Left ventricle myocardium superior (tissue), 1 donor: ENCODE measurements at places on chromosomes 16 and 17. TPM values are rescaled to one million over a fixed set of nuclear protein-coding genes. Genes with fewer than 3 reads are reported as not detected.
A peak's percentile ranks its signal among the peaks of the same experiment; 100 is the strongest.

TEKT3 gene
- 0.40 TPM for total RNA-seq

DNA sequence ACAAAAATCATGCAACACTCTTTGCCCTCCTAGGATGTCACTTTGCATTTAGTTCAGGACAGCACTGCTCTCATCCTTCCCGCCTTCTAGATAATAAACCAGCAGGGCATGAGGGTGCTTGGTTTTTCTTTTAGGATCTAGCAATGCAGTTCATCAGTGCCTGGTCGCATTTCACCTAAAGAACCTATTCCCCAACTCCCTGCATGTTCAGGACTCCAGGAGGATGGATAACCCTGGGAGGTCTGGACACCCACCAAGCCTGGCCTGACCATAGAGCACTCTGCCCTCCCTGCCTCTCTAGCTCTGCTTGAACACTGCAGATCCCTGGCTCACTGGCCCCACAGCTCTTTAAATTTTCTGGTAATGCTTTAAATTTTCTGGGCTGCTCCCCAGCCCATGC, 2.6 kb downstream of the SLFN12 start:
- DNase-seq, result no peak

KRTAP9-2 gene
- not detected for total RNA-seq

DHRS13 gene
- total RNA-seq, result 3.8 TPM

DNA sequence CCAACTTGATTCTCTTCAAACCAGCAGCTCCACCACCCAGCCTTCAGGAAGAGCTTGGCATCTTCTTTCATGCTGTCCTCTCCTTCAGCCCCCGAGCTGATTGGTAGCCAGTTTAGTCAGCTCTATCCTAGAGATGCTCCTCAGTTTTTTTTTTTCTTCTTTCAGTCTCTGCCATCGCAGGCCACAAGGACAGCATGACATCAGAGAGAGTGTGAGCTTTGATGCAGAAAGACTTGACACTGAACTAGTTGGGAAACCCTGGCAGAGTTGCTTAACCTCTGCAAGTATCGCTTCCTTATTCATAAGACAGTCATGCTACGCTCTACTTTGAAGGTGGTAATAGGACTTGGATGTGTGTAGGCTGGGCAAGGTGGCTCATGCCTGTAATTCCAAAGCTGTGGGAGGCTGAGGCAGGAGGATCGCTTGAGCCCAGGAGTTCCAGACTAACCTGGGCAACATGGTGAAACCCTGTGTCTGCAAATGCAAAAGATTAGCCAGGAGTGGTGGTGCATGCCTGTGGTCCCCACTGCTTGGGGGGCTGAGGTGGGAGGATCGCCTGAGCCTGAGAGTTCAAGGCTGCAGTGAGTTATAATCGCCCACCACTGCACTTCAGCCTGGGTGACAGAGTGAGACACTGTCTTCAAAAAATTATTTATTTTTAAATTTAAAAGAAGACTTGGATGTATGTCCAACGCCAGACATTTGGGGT, 2.6 kb downstream of the CD300LB start:
- DNase-seq, result no peak

- DNase-seq, result no peak
Observed at GRCh38 chr17:56305007-56305406, 151.7 kb downstream of the ANKFN1 start.

- no peak for DNase-seq
Observed at GRCh38 chr16:50316102-50316847, 49.9 kb downstream of the ADCY7 start.

SMG6 gene
- total RNA-seq, result 18.2 TPM

DNA sequence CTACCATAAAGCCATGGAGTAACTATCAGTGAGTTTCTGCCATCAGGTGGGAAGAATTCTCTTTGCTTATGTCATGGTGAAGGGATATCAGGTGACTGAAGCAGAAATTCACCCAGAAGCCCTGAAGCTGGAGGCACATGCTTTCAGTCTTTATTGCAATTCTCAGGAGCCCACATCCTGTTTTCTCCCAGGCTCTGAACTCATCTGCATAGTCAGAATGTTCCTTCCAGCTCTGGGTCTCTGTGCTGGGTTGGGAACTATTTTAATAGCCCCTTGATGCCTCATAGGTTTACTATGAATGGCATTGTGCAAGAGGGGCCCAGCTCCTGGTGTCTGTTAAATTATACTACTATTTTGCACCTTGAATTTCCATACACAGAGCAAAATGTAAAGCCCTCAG, 198.4 kb upstream of the SOX9 start:
- no peak for DNase-seq

- no peak for DNase-seq
Observed at GRCh38 chr17:57676543-57676942, 68.6 kb downstream of the CCDC182 start.

- no peak for DNase-seq
Observed at GRCh38 chr16:30722443-30722842, 23.5 kb downstream of the SRCAP start.

DNA sequence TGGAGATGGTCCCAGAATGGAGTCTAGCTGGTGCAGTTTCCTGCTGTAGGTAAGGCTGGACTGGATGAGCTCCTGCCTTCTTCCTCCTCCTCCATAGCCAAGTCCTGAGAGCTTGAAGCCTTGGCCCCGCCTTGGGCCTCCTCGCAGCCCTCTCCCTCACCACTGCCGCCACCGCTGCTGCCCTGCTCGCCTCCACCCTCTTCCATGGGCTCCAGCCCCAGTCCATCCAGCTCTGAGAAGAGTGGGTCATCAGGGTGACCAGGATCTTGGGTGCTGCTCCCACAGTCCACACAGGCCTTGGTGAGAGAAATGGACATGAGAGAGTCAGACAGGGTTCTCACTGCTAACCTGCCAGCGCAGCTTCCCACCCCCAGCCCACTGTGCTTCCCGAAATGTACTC, 11.2 kb downstream of the PER1 start:
- DNase-seq, result no peak

GRCh38 chr16:17989255-17989654, 347.3 kb downstream of the NPIPA8 start:
- no peak for DNase-seq

DNA sequence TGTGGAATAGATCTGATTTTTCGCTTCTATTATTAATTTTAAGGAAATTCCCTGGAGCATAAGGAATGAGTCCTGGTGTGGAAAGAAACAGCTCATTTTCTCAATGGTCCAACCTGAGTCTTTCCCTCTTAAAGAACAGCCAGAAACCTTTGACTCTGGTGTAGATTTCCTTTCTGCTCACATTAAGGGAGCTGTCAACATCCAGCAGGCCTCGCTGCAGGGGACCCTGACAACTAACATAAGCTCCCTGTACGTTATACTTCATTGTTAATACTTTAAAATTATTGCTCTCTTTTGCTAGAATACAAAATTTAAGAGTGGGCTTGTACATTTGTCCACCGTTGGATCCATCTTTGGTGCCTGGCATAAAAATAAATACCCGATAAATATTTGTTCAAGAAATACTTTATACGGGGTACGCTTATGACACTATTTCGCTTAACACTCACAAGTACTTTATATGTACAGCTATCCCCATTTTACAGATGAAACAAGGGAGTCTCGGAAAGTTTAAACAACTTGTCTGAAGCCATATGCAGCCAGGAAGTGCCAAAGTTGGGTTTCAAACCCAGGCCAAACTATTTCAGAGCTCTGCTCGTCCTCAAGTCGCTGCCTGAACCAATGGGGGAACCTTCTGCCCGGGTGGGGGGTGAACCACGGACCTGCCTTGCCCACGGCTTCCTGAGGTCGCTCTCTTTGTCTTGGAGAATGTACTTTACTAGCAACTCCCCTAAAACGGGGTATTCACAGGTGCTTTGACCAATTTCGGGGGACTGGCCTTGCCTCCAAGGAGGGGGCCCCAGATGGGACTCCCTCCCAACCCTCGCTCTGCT, 611 bp downstream of the SMARCE1 start:
- DNase-seq, result no peak

- no peak for DNase-seq
Observed at GRCh38 chr17:56178203-56178602, 24.9 kb downstream of the ANKFN1 start.

- no peak for DNase-seq
Observed at GRCh38 chr16:22844416-22844815, 30.5 kb downstream of the HS3ST2 start.

RANBP10 gene
- 11.8 TPM for total RNA-seq

- peak; percentile 61 for DNase-seq
Observed at GRCh38 chr16:81443688-81444447, 740 bp upstream of the CMIP start.

DNA sequence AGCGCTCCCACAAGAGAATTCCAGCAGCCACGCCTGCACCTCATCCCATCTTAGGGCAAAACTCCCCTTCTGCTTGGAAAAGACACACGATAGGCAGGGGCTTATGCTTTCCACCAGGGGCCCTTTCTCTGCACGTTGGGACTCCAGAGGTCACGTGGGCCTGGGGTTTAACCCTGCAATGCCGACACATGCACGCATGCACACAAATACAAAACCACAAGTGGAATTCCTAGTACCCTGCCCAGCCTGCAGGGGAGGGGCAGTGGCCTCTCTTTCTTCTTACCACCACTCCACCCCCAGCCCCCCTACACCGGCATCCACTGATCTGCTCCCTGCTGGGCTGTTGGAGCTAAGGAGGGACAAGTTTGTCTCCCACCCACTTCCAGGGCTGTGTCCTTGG, 16.8 kb upstream of the CCDC182 start:
- DNase-seq, result no peak

- DNase-seq, result peak; percentile 84
Observed at GRCh38 chr16:87391324-87391949, 699 bp upstream of the MAP1LC3B start.

DNA sequence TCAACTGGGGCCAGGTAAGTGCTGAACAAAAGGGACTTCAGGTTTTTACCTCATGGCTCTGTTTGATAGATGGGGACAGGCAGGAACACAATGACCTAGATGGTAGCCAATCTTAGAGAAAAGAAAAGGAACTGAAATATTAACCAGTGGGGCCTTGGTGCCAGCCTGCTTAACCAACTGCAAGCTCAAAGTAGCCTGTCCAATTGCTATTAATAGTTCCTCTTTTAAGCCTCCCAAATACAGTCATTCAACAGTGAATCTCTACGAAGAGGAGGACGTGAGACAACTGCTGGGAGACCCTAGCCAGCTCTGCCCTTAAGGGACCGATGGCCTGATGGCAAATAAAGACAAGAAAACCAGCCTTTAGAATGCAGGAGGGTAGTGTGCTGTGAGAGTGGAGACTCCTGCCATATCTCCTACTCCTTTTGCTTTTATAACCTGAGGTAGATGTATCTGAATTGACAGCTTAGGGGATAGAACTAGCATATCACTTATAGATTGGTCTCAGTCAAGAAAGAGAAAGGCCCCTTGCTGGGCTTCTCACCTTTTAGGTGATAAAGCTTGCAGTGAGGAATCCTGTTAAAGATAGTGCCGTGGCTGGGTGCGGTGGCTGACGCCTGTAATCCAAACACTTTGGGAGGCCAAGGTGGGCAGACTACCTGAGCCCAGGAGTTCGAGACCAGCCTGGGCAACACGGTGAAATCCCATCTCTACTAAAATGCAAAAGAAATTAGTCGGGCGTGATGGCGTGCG, 28.3 kb downstream of the ARSG start:
- no peak for DNase-seq
